Endothelial cell (in vitro differentiated cells): ENCODE measurements at places on chromosomes 7 and 10. TPM values are rescaled to one million over a fixed set of nuclear protein-coding genes. Genes with fewer than 3 reads are reported as not detected.
A peak's percentile ranks its signal among the peaks of the same experiment; 100 is the strongest.

SPDYE8 gene
- total RNA-seq: 0.13 TPM

CFAP58 gene
- total RNA-seq: 0.28 TPM

GPR146 gene
- 8.1 TPM for total RNA-seq

OR2A42 gene
- 0.08 TPM for total RNA-seq

ADCY1 gene
- 50.7 TPM for total RNA-seq

PAX4 gene
- total RNA-seq: 0.33 TPM

ETV1 gene
- 18.2 TPM for total RNA-seq

NODAL gene
- 1.5 TPM for total RNA-seq

- H3K36me3 ChIP-seq: no peaks in the 10 kb centered on the region
- DNase-seq: no peak
Measured at GRCh38 chr7:22630069-22630468, 96.9 kb upstream of the IL6 start.

GRCh38 chr7:121563177-121563576, 167.1 kb upstream of the FAM3C start:
- H3K4me1 ChIP-seq: no peaks in the 10 kb centered on the region
- no peaks in the 10 kb centered on the region for H3K27me3 ChIP-seq
- H3K27ac ChIP-seq: no peak overlapping the region
- no peak overlapping the region for H3K4me3 ChIP-seq

DNA sequence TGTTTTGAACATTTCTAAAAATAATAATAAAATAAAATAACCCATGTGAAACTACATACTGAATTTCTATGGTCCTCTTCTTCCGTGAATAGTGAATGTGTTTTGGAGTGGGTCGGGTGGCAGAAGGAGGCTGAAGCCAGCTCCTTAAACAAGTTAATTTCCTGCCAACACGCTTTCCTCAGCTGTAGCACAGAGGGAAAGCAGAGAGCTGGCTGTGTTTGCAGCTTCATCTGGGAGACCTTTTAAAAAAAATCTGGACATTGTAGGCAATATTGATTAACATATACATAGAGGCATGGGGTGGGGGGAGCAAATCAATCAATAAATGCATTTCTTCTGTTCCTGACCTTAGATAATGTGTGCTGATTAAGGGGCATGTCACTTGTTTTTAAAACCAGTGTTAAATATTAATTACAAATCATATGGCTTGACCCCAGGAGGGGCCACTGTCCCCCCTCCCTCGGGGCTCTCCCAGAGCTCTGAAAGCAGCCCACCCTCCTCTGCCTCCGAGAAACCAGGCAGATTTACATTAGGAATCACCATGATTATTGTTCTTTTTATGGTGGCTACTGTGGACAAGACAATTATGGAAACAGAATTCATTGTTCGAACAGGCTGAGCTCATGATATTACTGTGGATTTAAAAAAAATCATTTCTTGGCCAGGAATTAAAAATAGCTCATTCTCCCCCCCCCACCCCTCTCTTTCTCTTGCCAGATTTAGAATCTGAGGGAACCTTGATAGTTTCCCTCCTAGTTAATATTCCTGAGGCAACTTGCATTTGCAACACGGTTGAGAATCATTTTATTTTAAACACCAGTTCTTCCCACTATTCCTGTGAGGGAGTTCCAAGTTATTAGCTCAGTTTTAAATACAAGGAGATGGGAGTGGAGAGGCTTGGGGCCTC, 100.5 kb upstream of the CARD11 start:
- H3K4me3 ChIP-seq: no peak overlapping the region
- DNase-seq: no peak
- no peaks in the 10 kb centered on the region for H3K4me1 ChIP-seq
- H3K27ac ChIP-seq: no peak overlapping the region
- H3K36me3 ChIP-seq: no peaks in the 10 kb centered on the region
- H3K27me3 ChIP-seq: no peaks in the 10 kb centered on the region

DNA sequence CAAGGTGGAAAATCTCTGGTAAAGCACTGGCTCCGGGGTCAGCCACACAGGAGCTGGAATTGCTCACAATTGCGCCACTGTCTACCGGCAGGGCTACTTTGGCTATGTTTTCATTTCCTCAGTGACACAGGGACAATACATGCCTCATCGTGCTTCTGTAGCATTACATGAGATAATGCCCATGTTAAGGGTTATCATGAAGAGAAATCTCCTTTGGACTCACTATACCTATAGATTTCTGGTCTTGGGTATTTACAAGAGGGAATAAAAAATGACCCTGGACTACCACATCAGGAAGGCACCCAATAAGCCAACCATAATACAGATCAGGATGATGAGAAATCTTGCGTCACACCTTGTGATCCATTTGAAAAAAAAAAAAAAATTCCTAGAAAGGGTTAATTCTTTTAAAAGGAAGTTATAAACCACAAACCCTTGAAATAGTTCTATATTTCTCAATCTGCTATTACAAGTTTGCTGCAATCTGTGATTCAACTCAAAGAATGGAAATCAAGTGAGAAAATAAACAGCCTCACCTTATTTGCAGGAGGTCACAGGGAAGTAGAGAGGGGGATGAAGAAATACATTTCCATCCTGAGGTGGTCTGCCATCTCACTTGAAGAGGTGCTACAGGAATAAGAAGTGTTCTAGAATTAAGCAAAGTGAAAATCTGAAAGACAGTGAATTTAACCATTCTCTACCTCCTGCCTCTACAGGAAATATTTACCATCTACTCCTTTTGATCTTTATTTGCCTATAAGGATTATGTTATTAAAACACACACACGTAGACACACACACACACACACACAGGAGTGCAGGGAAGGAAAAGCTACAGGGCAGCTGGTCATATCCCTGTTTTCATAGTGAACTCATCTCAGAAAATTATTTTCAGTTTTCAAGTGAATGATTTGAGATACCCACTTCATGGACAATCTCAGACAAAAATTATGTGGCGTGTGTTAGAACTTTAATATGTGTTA, 231.3 kb upstream of the CELF2 start:
- H3K4me3 ChIP-seq: no peak overlapping the region
- H3K4me1 ChIP-seq: no peaks in the 10 kb centered on the region
- H3K36me3 ChIP-seq: peaks cover 7% of the 10 kb centered on the region
- no peak overlapping the region for H3K27ac ChIP-seq

- no peaks in the 10 kb centered on the region for H3K27me3 ChIP-seq
- H3K27ac ChIP-seq: no peak overlapping the region
- peaks cover 7% of the 10 kb centered on the region for H3K36me3 ChIP-seq
- no peak for DNase-seq
Measured at GRCh38 chr10:24452030-24452429, 243.1 kb downstream of the KIAA1217 start.

DNA sequence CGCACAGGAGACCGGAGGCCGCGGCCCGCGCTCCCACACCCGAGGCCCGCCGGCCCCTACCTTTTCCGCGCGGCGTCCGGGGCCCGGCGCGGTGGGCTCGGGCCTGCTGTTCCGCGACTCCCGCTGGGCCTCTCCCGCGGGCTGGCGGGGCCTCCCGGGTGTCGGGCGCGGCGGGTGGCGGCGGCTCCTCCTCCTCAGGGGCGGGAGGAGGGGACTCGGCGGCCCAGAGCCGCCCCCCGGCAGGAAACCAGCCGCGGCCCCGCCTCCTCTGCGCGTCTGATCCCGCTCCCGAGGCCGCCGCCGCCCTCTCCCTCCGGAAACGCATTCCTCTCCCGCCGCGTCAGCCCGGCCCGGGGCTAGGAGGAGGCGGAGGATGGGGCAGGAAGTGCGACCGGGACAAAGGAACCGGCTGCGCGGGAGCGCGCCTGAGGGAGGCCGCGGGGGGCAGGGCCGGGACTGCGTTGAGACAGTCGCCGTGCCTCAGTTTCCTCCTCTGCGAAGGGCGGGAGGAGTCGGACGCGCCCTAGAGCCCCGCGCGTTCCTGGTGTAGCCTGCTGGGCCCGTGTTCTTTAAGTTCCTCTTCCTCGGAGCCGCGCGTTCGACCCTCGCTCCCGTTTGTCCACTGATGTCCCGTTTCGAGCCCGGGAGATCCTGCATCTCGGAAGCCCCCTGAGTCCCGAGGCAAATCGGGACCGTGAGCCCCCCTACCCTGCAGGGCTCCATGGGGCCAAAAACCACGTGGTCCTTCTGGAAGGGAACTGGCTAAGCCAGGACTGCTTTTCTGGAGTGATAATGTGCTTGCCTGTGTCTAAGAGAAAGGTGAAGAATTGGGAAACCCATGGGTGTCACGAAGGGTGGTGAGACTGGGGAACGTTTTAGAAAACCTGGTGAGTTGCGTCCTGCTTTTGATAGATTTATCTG, at the start of gene ITGB1:
TSS of gene ITGB1 (minus strand) at position 146 of the 921 bp plus-strand sequence. CDS start 22,672 bp downstream, outside the sequence.
- peaks cover 10% of the 10 kb centered on the region for H3K27me3 ChIP-seq
- H3K4me1 ChIP-seq: peaks cover 59% of the 10 kb centered on the region
- peak within 1 kb of the TSS; percentile 99 for H3K27ac ChIP-seq
- H3K36me3 ChIP-seq: peaks cover 11% of the 10 kb centered on the region

GRCh38 chr10:14947268-14947667, 6.6 kb downstream of the DCLRE1C start:
- DNase-seq: no peak
- H3K4me1 ChIP-seq: peaks cover 10% of the 10 kb centered on the region

DNA sequence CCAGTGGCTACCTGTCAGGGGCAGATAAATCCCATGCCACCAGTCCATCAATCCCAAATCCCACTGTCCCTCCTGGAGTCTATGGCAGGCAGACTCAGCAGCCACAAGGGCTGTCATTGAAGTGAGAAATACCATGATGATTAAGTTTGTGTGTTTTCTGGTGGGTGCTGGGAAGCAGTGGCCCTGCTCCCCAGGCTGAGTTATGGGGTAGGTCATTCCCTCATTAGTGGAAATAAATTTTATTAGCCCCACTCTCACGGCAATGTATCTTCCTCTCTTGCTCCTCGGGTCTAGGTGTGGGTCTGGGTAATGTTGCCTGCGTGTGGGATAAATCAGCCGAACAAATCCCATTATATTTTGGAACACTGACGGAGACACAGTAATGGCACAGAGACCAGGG, 76.8 kb downstream of the PLXNA4 start:
- peaks cover 25% of the 10 kb centered on the region for H3K4me1 ChIP-seq
- H3K27ac ChIP-seq: no peak overlapping the region
- H3K4me3 ChIP-seq: no peak overlapping the region
- H3K36me3 ChIP-seq: no peaks in the 10 kb centered on the region
- no peaks in the 10 kb centered on the region for H3K27me3 ChIP-seq
- DNase-seq: no peak

GRCh38 chr7:102287111-102287980, 678 bp downstream of the SH2B2 start:
- H3K36me3 ChIP-seq: no peaks in the 10 kb centered on the region
- no peak overlapping the region for H3K27ac ChIP-seq
- no peak for DNase-seq
- H3K27me3 ChIP-seq: peaks cover 14% of the 10 kb centered on the region
- H3K4me1 ChIP-seq: peaks cover 12% of the 10 kb centered on the region

DNA sequence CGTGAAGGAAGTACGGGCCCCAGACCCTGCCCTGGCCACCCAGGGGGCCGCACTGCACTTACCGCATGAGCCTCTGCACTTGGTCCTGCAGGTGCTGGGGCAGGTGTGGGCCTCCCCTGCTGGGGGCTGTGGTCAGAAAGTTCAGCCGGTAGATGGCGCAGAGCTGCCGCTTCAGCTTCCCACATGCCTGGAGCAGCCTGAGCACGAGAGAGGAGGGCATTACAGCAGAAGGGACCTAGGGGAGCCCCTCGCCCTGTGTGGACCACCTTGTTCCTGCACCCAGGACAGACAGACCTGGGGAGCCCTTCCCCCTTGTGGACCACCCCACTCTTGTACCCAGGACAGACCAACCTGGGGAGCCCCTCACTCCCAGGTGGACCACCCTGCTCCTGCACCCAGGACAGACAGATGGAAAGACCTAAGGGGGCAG, 8.7 kb upstream of the PYROXD2 start:
- peak; percentile 57 for DNase-seq
- H3K4me3 ChIP-seq: no peak overlapping the region
- H3K27me3 ChIP-seq: peaks cover 3% of the 10 kb centered on the region
- H3K36me3 ChIP-seq: peaks cover 13% of the 10 kb centered on the region
- H3K4me1 ChIP-seq: no peaks in the 10 kb centered on the region
- H3K27ac ChIP-seq: no peak overlapping the region

DNA sequence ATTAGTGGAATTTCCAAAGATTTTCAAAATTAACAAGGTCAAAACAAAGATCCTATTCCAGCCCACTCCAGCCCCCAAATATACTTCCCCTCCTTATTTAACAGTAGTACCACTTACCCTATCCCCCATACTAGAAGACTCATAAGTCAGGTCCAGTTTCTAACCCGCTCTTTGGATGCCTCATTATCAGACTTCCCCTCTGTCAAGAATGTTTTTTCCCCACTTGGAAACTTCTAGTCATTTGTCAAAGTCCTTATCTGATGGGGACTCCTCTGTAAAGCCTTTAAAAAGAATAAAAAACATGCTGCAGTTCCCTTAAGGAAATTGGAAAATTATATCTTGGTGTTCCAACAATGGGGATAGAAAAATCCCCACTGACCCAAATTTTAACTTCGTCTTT, 70.1 kb downstream of the IMMP2L start:
- no peaks in the 10 kb centered on the region for H3K27me3 ChIP-seq
- H3K4me3 ChIP-seq: no peak overlapping the region
- no peak for DNase-seq
- H3K36me3 ChIP-seq: no peaks in the 10 kb centered on the region
- no peak overlapping the region for H3K27ac ChIP-seq

- H3K27me3 ChIP-seq: peaks cover 3% of the 10 kb centered on the region
- H3K36me3 ChIP-seq: no peaks in the 10 kb centered on the region
- H3K4me1 ChIP-seq: peaks cover 14% of the 10 kb centered on the region
- DNase-seq: no peak
- no peak overlapping the region for H3K27ac ChIP-seq
Measured at GRCh38 chr10:122657729-122658128, 41.9 kb downstream of the C10orf120 start.

DNA sequence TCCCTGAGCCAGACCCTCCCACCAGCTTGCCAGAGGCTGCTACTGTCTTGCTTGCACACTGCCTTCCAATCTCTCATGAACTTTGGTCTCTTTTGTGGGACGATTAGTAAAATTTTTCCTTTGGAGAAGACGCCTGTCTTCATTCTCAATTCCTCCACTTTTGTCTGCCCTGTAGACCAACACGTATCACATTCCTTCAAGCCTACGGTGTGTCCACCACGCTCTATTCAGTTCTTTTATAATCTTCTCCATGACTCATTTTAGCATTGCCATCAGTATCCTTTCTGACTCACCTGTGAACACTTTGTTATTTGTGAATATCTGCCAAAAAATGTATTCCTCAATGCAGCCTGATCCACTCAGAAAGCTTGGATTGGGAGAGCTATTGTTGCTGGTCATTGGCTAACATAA, 1.4 kb downstream of the GIMAP5 start:
- peaks cover 5% of the 10 kb centered on the region for H3K27me3 ChIP-seq
- no peak for DNase-seq
- peak overlapping the region; percentile 94 for H3K4me3 ChIP-seq
- peaks cover 54% of the 10 kb centered on the region for H3K36me3 ChIP-seq
- H3K27ac ChIP-seq: peak overlapping the region; percentile 50
- H3K4me1 ChIP-seq: peaks cover 82% of the 10 kb centered on the region

DNA sequence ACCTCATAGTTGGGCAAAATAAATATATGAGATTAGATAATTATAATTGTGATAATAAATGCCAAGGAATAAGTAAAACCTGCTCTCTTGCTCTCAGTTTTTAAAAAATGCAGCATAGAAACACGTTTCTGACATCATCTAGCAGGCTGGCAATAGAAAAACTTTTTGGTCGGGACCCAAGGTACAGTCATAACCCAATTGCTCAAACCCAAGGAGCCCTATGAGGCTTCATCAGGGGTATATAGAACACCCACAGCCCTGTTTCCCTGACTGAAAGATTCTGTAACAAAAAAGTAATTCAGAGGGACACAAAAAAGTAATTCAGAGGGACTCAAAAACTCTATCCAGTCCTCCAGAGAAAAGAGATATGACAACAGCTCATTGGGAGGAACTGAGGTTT, 3.8 kb downstream of the PDE1C start:
- no peak for DNase-seq
- no peak overlapping the region for H3K4me3 ChIP-seq
- H3K4me1 ChIP-seq: peaks cover 6% of the 10 kb centered on the region
- no peak overlapping the region for H3K27ac ChIP-seq
- H3K27me3 ChIP-seq: peaks cover 5% of the 10 kb centered on the region
